ENCODE measurements at places on chromosomes 5 and 9.

DNA sequence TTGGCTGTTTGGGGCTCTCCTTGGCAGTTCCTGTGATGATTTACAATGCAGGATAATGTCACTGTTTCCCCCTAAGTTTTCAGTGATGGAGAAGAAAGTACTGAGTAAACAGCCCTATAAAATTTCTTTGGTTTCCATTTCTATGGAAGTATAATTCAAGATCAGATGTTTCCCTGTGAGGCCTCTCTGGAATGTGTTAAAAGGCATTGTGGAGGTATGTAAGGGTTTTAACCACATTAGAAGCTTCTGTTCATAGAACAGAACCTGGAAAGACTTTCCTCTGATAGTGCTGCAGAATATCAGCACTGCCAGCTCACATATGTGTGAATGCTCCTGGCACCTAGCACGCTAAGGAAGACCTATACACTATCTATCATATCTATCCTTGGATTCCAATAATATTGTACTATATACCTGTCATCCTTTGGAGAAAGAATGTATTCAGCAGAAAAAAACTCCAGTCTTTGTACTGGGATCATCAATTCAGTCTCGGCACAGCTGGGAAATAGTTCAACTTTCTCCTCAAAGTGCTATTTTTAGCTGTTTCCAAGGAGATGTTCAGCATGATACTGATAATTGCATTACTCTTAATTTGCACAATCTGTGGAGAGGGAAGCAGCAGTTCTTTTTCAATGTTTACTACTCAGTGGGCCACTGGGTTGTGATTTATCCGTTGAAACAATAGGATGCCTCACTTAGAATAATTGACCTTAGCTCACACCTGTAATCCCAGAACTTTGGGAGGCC lies 21.9 kb downstream of the TTC1 start:
- DNase-seq: no peak

GRCh38 chr9:86672966-86673365 lies 274.3 kb downstream of the GAS1 start:
- DNase-seq: no peak

DNA sequence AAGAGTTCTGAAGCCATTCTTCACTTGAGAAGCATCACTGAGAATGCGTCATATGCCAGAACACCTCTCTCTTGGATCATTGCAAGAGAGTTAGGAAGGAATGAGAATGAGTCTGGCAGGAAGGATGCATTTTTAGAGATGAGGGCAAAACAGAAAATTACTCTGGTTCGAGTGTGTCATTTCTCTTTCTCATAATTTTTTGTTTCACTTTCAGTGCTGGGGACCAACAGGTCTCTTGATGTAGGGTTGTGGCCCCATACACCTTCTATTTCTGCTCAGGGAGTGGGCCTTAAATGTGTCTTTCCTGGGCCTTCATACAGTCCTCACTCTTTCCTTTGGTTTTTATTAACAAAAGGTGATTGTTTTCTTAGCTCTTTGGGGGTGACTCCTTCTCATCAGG lies 302.4 kb downstream of the NR3C1 start:
- no peak for DNase-seq

GRCh38 chr9:16992138-16992537 lies 121.7 kb upstream of the BNC2 start:
- DNase-seq: no peak

DNA sequence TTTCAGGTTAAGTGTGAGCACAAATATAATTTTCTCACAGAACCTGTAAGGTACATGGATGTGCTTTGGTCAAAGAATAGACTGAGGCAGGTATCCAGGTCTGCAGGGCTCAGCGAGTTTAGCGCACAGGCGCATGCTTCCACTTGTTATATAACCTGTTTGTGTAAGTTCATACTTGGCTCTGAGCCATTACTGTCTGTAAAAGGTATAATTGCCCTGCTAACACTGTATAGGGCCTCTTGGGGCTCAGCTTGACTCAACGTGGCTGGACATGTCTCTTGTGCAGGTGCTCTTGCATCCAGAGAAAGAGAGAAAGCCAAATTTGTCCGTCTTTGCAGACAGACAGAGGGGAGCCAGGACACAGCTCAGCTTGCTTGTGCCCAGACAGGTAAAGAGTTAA lies 759.6 kb downstream of the MTRR start:
- DNase-seq: no peak

DNA sequence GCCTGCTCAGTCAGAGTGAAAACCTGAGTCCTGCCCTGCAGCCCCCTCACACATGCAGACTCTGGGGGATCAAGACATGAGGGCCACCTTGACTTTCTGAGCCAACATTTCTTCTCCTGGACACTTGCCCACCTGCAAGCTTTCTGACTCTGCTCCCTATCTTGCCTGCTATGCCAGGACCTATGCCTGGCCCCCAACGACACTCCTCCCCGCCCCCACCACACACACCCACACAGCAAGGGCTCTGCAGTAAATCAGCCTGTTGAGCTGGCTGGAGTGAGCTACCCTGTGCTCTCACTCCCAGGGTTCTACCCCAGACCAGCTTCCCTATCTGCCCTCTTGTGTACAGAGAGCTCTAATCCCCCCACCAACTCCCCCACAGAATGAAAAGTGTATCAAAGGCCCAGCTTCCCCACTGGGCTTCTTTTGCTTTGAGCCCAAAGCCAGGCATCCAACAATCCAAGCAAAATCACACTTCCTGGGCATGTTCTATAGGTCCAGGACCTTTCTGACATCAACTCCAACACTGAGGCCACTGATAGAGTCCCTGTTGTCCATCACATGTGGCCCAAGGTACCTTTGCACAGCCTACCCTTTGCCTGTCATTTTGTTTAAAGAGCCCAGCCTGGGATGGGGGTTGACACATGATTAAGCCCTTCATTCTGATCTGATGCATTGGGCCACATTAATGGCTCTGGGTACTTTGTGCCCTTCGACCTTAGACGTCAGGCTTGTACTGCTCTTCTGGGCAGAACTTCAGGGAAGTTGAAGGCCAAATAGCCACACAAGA lies 7.2 kb downstream of the PDLIM4 start:
- DNase-seq: no peak

GRCh38 chr9:78396087-78396486 lies 99.2 kb downstream of the PSAT1 start:
- no peak for DNase-seq

- no peak for DNase-seq
These were observed 364.4 kb upstream of the RIOK2 start for GRCh38 chr5:97547430-97547829.

GRCh38 chr9:114004221-114004716 lies 73.8 kb downstream of the AMBP start:
- DNase-seq: no peak
